Astrocyte of the spinal cord (primary cell): ENCODE measurements at places on chromosomes 13 and 19.

DNA sequence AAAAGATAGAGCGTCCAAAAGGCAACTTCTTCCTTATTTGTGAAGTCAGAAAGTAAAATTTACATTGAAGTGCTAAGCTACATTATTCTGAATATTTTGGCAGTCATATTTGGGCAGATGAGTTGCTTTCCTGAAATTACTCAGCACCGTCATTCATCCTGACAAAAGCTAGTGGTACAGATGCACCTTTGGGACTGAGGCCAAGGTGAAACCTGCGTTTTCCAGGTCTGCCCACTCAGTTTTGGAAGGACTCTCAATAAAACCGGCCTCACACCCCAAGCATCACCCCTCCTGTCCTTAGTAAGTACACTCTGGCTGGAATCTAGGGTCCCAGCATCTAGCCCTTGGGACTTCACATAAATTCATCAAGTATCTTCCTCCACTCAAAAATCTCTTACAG is 187.5 kb downstream of the TM9SF2 start:
- DNase-seq: no peak

DNA sequence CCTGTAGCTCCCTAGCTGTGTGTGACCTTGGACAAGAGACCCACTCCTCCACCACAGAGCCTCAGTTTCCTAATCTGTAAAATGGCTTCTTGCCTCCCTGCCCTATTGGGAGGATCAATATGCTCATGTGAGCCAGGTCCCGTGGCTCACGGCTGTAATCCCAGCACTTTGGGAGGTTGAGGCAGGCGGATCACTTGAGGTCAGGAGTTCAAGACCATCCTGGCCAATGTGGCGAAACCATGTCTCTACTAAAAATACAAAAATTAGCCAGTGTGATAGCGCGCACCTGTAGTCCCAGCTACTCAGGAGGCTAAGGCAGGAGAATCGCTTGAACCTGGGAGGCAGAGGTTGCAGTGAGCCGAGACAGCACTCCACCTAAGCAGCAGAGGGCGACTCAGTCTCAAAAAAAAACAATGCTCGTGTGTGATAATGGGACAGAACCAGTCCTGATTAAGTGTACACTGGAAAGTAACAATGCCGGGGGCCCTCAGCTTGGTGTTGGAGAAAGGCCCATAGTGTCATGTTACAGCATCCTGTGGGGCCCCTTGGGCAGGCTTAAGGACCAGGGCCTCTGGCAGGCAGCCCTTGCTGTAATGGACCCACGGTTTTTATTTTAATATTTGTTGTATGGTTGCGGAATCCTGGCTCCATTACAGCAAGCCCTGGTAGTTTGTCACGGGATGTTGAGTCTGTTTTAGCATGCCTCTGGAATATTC is 6.8 kb downstream of the RPS11 start:
- DNase-seq: peak; percentile 70

- peak; percentile 59 for DNase-seq
These were observed 1.7 kb upstream of the PTGER1 start for GRCh38 chr19:14476673-14477401.

GRCh38 chr13:51235756-51236490 is 13.7 kb downstream of the FAM124A start:
- no peak for DNase-seq

DNA sequence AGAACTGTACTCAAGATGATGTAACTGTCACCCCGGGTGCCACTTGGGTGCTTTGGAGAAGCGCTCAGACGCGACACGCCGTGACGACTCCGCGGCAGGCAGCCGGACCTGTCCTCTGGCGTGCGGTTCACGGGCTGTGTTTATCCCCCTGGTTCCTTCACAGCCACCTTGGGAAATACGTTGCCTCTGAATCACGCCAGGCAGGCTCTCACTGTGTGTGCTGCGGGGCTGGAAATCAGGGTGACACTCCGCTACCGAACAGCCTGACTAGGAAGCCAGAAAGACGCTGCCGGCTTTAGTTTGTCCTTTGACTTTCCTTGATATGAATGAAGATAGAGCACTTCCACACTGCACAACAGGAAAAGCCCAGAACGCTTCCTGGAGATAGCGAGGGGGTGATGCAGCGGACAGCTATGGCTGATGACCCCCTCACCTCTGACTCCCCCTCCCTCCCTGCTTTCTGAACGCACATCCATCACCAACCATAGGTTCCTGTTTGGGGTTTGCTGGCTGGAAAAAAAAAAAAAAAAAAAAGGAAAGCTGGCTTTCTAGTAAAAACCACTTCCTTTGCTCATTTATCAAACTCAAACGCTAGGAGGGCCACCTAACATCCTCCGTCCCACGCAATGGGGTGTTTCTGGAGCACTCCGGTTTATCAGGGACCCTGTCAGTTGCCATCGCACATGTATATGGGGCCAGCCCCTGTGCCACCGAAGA is 3.7 kb upstream of the GP6 start:
- no peak for DNase-seq

- DNase-seq: no peak
These were observed 546.7 kb downstream of the SLITRK5 start for GRCh38 chr13:88217883-88218282.

DNA sequence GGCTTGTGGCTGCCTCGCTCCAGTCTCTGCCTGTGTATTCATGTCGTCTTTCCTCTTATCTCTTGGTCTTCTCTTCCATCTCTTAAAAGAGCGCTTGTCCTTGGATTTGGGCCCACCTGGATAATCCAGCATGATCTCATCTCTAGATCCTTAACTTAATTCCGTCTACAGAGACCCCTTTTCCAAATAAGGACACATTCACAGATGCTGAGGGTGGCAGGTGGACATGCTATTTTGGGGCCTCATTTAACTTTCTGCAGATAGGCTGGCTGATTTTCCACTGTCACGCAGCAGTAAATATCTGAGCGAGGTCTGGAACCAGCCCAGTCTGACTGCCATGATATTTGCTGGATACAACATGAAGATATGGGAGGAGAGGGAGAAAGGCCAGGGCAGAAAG is 41.5 kb upstream of the TSHZ3 start:
- DNase-seq: no peak

- no peak for DNase-seq
These were observed 374.5 kb downstream of the KCNRG start for GRCh38 chr13:50389726-50390125.

GRCh38 chr19:2549701-2550191 is 73.8 kb downstream of the GADD45B start:
- peak; percentile 94 for DNase-seq

- no peak for DNase-seq
These were observed 12.0 kb upstream of the MATK start for GRCh38 chr19:3798137-3798536.

- no peak for DNase-seq
These were observed 1299.2 kb upstream of the SPRY2 start for GRCh38 chr13:81639984-81640582.

DNA sequence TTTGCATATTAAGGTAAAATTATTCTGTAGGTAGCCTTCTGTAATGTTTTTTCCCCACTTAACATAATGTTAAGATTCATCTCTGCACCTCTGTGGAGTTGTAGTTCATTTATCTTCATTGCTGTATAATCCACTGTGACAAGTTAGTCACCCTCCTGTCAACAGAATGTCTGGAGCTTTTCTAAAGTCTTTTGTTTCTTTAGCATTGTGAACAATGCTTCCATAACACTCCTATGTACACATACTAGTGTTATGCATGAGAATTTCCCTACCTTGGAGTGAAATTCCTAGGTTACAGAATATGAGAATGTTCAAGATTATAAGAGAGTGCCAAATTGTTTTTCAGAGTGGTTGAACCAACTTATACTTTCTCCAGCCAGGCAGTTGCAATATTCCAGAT is 113.5 kb downstream of the COG6 start:
- no peak for DNase-seq

GRCh38 chr13:31011901-31012654 is 79.6 kb downstream of the TEX26 start:
- DNase-seq: no peak

GRCh38 chr19:47520343-47520806 is 5.5 kb upstream of the NAPA start:
- DNase-seq: no peak

DNA sequence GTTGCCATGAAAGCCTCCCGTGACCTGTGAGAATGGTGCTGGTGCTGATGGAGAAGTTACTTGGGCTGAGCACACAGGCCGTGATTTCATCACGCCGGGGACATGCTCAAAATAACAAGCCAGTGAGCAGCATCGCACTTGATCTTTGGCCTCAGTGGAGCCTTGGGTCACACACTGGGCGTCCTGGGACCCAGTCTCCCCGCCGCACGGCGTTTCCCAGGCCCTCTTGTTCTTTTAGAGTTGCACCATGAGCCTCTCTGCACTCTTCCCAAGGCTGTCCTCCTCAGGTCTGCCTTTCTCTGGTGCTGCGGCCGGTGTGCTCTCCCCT is 9.5 kb upstream of the NDUFS7 start:
- DNase-seq: no peak

DNA sequence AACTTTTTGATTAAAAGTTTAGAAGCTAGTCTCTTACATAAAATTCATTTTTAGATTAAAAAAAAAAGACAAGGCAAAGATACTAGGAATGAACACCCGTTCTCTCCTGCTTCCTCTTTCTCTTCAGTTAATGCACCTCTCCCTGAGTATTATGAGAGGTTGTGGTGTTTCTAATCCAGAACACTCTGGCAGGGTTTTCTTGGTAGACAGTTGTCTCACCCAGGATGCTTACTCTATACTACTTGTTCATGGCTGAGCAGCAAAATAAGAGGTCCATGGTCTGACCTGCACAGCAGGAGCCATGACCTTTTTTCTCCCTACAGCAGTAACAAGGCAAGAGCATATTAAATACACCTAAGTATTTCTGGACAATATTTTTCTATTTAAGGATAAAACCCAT is 62.0 kb downstream of the MICU2 start:
- peak; percentile 39 for DNase-seq

- DNase-seq: no peak
These were observed 43.5 kb downstream of the SOX1 start for GRCh38 chr13:112110479-112110878.

DNA sequence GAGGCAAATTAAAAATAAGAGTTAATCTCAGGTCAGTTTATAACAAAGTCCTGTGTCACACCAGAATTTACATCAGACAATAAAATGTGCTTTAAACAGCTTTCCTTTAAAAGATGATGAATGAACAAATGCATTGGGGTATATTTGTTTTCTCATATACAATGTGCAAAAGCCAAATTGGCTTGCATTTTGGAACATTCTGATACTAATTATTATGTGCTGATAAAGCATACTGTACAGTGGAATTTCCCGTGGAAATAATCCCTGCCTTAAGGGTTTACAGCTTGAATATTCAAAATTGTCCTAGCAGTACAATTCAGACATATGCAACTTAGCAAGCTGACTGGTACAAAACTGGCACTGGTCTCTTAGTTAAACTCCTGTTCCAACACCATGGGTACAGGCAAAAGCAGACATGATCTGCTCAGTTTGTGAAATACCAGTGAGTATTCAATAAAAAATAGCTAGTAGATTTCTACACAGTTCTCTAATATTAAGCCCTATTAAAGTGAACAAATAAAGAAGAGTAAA is 373.4 kb downstream of the SLITRK1 start:
- no peak for DNase-seq
